ENCODE measurements at places on chromosomes 2 and 18. TPM values are rescaled to one million over a fixed set of nuclear protein-coding genes. Genes with fewer than 3 reads are reported as not detected.

- H3K4me3 ChIP-seq: no peak overlapping the region
- H3K27ac ChIP-seq: no peak overlapping the region
- H3K27me3 ChIP-seq: no peaks in the 10 kb centered on the region
- no peaks in the 10 kb centered on the region for H3K4me1 ChIP-seq
These were observed 118.9 kb downstream of the CCDC102B start for GRCh38 chr18:68916734-68917133.

The CYP26B1 gene
- 12.8 TPM for total RNA-seq

GRCh38 chr18:44464398-44465180, 216.1 kb upstream of the SETBP1 start:
- no peaks in the 10 kb centered on the region for H3K36me3 ChIP-seq
- H3K27me3 ChIP-seq: no peaks in the 10 kb centered on the region
- no peak overlapping the region for H3K4me3 ChIP-seq
- H3K27ac ChIP-seq: no peak overlapping the region
- H3K4me1 ChIP-seq: no peaks in the 10 kb centered on the region

The HOXD10 gene
- total RNA-seq: not detected

The GREB1 gene
- 3.1 TPM for total RNA-seq

DNA sequence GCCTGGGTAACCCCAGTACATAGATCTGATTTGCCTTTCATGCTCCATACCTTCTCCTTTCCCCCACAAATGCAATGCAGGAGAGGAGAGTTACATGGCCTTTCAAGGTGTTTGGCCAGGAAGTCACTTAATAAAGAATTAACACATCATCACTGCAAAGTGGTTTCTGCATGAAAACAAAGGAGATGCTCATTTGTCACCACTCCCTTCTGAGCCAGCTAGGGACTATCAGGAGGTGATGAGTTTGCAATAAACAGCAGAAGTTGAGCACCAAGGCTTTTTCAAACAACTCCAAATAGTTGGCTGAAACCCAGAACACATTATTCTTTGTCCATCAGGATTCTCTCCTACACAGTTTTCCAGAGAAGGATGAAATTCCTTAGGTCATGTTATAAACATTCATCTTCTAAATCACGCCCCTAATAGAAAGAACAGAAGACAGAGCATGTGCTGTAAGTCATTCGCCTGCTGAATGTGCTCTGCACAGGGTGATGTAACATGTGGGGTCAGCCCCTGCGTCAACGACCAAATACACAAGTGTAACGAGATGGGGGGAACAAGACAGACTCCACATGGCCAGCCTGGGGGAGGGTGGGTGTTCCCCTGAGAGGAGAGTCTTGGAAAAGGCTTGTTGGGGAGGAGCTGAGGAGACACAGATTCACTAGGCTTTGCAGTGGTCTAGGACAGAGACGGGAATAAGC, 87.3 kb upstream of the RMDN2 start:
- DNase-seq: no peak
- peaks cover 5% of the 10 kb centered on the region for H3K4me1 ChIP-seq
- no peaks in the 10 kb centered on the region for H3K27me3 ChIP-seq
- H3K36me3 ChIP-seq: no peaks in the 10 kb centered on the region
- no peak overlapping the region for H3K27ac ChIP-seq
- H3K4me3 ChIP-seq: no peak overlapping the region

Data from right atrium auricular region (tissue), 2 donors.